ENCODE measurements at places on chromosomes 3 and 15. TPM values are rescaled to one million over a fixed set of nuclear protein-coding genes. Genes with fewer than 3 reads are reported as not detected.

DNA sequence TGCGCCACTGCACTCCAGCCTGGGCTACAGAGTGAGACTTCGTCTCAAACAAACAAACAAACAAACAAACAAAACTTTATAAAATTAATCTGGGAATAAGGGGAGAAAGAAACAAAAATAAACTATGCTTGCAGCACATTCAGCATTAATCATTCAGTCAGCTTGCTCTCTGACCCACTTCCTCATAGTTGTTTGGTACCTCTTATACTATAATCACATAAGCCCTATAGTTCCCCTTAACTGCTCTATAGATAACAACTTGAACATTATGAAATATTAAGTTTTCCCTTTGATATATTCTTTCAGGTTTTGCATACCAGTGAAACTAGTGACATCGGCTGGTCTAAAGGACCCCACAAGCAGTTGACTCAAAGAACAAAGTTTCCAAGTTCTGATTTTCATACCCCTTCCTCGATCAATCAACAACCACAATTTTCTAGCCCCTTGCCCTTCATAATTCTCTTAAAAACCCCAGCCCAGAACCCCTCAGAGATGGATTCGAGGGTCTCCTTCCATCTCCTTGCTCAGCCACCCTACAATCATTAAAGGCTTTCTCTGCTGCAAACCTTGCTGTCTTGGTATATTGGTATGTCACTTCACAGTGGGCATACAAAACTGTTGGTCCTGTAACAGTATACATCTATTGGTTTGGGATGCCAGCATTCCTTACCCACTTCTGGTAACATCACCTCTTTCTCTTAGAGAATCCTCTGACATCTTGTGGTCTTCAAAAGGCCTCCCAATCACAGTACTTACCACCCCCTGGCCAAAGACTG, 26.4 kb downstream of the BCL2L10 start:
- peaks cover 6% of the 10 kb centered on the region for H3K27me3 ChIP-seq
- H3K27ac ChIP-seq = no peak overlapping the region
- H3K36me3 ChIP-seq = peaks cover 4% of the 10 kb centered on the region
- H3K4me3 ChIP-seq = no peak overlapping the region
- no peak for DNase-seq
- H3K4me1 ChIP-seq = peaks cover 20% of the 10 kb centered on the region

DNA sequence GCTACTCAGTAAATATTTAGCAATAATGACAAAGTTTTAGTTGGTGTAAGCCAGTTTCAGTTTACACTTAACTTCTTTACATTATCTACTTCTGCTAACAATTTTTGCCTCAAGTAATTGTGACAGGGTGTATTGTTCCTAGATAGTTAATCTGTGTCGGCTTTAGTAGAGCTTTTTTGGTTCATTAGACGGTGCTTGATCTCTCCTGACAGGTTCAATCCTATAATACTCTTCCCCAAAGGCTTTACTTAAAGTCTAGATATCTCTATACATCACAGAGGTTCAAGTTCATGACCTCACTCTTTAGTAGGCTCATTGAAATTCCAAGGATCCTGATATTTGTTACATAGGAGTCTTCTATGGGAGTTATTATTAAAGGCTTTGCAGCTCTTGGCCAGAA, 365.6 kb upstream of the DPPA4 start:
- H3K4me3 ChIP-seq = no peak overlapping the region
- no peak overlapping the region for H3K27ac ChIP-seq
- H3K27me3 ChIP-seq = no peaks in the 10 kb centered on the region
- DNase-seq = no peak
- peaks cover 16% of the 10 kb centered on the region for H3K4me1 ChIP-seq

- H3K27ac ChIP-seq = no peak overlapping the region
- peaks cover 19% of the 10 kb centered on the region for H3K27me3 ChIP-seq
- no peaks in the 10 kb centered on the region for H3K36me3 ChIP-seq
- no peak overlapping the region for H3K4me3 ChIP-seq
- H3K4me1 ChIP-seq = no peaks in the 10 kb centered on the region
Measured at GRCh38 chr15:82572986-82573385, 32.7 kb upstream of the RPS17 start.

Gene CORO2B
- not detected for total RNA-seq

DNA sequence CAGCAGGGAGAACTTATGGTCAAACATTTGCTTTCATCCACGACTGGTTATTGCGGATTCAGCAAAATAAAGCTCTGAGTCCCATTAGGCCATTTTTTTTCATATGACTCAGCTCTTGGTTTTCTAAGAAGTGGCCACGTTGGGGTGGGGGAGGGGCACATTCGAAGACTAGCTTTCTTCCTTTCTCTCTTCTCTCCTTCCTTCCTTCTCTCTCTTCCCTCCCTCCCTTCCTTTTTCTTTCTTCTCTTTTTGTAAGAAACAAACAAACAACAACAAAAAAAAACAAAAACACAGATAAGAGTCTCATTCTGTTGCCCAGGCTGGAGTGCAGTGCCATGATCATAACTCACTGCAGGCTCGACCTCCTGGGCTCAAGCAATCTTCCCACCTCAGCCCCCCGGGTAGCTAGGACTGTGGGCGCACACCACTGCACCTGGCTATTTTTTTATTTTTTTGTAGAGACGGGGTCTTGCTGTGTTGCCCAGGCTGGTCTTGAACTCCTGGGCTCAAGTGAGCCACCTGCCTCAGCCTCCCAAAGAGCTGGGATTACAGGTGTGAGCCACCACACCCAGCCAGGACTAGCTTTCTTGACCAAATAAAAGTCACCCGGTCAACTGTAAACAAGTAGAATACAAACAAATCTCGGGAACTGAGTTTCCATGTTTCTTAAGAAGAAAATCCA, 41.6 kb downstream of the ABCC5 start:
- H3K27me3 ChIP-seq = no peaks in the 10 kb centered on the region
- peaks cover 5% of the 10 kb centered on the region for H3K4me1 ChIP-seq
- H3K36me3 ChIP-seq = peaks cover 3% of the 10 kb centered on the region
- no peak for DNase-seq
- H3K27ac ChIP-seq = no peak overlapping the region
